ENCODE measurements at places on chromosomes 7 and 10.
A peak's percentile ranks its signal among the peaks of the same experiment; 100 is the strongest.

DNA sequence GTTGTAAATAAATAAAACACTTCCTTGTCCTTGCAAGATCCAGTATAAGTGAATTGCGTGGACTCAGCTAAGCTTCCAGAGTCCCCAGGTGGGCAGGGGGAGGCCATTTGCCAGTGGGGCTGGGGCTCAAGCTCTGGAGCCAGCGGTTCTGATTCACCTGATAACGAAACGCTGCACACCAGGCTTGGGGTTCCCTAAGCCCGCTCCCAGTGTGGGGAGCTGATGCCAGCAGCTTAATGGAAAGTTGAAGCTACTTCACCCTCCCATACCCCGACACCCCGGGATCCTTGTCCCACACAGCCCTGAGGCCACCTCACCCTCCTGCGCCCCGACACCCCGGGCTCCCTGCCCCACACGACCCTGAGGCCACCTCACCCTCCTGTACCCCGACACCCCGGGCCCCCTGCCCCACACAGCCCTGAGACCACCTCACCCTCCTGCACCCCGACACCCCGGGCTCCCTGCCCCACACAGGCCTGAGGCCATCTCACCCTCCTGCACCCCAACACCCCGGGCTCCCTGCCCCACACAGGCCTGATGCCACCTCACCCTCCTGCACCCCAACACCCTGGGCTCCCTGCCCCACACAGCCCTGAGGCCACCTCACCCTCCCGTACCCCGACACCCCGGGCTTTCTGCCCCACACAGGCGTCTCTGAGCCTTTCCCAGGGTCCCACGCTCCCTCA is 30.8 kb downstream of the FKBP6 start:
- no peak for DNase-seq

DNA sequence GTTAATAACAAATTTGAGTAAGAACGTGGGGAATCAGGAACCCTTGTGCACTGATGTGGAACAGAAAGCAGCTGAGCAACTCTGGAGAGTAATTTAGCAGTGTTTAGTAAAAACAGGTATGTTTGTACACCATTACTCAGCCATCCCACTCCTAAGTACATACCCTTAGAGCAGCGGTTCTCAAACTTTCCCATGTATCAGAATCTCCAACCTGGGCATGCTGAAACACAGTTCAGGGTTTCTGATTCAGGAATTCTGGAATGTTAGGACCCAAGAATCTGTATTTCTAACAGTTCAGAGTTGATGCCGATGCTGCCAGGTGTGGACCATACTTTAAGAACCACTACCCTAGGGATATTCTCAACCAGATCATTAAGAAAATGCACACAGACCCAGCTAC is 5.1 kb downstream of the SGMS1 start:
- no peak for DNase-seq

- DNase-seq = no peak
These were observed 77.1 kb downstream of the ITGB8 start for GRCh38 chr7:20407585-20408466.

- no peak for DNase-seq
These were observed 106.3 kb downstream of the ATXN7L1 start for GRCh38 chr7:105769901-105770628.

GRCh38 chr10:76108563-76109359 is 677.3 kb downstream of the LRMDA start:
- no peak for DNase-seq

DNA sequence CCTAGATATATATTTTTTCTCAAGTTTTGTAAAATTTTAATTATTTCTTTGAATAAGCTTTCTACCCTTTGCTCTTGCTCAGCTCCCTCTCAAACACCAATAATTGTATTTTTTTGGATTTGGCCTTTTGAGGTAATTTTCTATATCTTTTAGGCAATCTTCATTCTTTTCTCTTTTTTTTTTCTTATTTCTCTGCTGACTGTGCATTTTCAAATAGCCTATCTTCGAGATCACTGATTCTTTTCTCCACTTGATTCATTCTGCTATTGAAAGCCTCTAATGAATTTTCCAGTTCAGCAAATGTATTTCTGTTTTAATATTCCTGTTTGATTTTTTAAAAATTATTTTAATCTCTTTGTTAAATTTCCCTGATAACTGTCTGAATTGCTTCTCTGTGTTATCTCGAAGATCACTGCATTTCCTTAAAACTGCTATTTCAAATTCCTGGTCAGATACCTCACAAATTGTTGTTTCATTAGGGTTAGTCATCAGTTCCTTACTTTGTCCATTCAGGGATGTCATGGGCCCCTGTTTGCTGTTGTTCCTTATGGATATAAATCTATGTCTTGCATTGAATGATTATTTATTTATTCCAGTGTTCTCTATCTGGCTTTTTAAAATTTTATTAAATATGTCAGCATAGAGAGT is 100.1 kb upstream of the UNC5B start:
- no peak for DNase-seq

DNA sequence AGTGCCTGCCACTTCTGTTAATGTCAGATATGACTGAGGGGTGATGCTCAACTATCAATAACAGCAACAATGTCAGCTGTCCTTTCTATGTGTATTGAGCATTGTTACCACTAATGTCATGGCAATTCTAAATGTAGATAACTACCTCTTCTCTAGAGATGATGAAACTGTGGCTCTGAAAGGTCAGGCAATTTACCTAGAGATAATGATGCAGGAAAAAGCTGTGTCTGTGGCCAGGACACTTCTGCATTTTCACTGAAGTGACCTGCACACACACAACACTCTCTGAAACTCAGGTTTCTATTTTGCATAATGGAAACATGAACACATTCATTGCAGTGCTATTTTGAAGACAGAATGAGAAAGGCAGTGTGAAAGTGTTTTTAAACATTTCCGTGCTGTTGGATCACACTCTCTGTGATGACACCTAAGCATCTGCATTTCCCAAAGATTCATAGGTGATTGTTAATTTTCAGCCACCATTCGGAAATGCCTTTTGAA is 148.2 kb downstream of the KCND2 start:
- no peak for DNase-seq

DNA sequence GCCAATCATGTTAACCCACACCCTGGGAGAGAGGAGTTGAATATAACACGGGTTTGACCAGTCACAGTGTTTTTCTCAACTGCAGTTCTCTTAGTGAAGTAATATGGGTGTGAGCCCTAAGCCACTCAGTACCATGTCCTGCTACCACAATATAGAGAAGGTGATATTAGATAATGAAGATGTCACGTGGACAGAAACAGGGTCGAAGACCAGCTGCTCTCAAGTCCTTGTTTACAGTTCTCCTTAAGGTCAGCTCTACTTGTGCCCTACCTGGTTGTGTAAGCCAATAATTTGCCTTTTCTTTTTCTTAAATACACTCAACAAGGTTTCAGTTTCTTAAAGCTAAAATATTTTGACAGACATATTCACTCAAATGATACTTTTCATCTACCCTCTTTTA is 128.3 kb upstream of the POT1 start:
- no peak for DNase-seq

DNA sequence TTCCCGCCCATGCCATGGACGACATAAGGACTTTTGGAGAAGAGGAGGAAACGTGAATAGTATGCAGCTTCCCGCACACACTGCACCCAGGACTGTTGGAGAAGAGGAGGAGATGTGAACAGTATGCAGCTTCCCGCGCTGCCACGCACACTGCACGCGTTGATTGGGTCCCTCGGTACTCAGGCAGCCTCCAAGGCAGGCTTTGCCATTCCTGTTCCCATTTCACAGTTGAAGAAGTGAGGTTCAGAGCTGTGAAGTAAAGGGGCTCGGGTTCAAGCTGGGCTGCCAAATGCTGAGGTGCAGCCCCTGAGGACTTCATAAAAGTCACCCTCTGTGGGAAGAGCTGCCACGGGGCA is 147.9 kb upstream of the FAM20C start:
- DNase-seq = peak; percentile 36

GRCh38 chr10:122461367-122461728 is at the start of gene HTRA1:
TSS of gene HTRA1 (plus strand) at chr10:122461553. CDS start at chr10:122461653, 100 bp downstream.
- no peak for DNase-seq

- no peak for DNase-seq
These were observed 562 bp downstream of the TMEM243 start for GRCh38 chr7:87218796-87219544.

- no peak for DNase-seq
These were observed 76.6 kb downstream of the AMZ1 start for GRCh38 chr7:2764621-2765020.

- DNase-seq = no peak
These were observed 63.9 kb downstream of the VOPP1 start for GRCh38 chr7:55508221-55509011.

GRCh38 chr10:78191301-78191700 is 157.6 kb downstream of the RPS24 start:
- no peak for DNase-seq

- no peak for DNase-seq
These were observed 89.8 kb upstream of the NPVF start for GRCh38 chr7:25318047-25318446.

GRCh38 chr7:35513828-35514227 is 181.1 kb downstream of the HERPUD2 start:
- DNase-seq = no peak

DNA sequence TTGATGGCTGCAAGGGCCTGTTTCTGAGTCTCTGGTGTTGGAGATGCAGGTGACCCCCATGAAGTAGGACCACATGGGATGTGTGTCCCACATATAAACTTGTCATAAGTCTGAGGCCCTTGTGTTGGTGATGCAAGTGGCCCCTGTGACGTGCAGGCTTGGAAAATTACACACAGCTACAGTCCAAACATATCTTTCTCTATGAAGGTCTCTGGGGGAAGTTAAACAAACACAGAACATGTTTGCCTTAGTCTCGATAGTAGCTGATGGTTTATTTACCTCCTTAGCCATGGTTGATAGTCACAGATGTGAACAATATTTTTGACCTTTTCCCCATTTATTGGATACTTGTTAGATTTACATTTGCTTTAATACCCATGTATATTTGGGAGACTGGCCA is 64.7 kb downstream of the ADCY1 start:
- DNase-seq = no peak

GRCh38 chr10:49519717-49520116 is 19.2 kb downstream of the ERCC6 start:
- DNase-seq = no peak

DNA sequence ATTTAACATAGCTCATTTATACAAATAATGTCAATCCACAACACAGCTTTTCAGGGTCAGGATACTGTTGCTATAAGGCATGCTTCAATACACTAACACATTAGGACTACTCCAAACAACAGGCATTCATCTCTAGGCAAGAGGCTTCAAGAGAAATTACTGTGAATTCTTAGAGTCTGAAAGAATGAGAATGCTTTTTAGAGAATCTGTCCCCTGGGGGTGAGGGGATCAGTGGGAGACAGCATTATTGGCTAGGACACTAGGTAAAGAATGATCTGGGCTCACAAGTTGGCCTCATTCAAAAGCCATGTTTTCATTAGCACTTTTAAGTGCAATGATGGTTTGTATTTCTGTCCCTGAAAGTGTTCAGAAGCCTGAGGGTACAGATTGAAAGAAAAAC is 132.6 kb downstream of the SEMA3D start:
- no peak for DNase-seq

- DNase-seq = no peak
These were observed 43.1 kb upstream of the HPS1 start for GRCh38 chr10:98489561-98490481.

- DNase-seq = no peak
These were observed 10.5 kb downstream of the CRCP start for GRCh38 chr7:66125052-66125694.

- DNase-seq = no peak
These were observed 325.5 kb downstream of the LHFPL3 start for GRCh38 chr7:104653825-104654401.

- DNase-seq = no peak
These were observed 127.3 kb downstream of the ARHGAP22 start for GRCh38 chr10:48477616-48478015.

- no peak for DNase-seq
These were observed 395.9 kb downstream of the GRM8 start for GRCh38 chr7:126856691-126857291.

- no peak for DNase-seq
These were observed 141.0 kb downstream of the PTEN start for GRCh38 chr10:88004451-88004850.

- no peak for DNase-seq
These were observed 208.6 kb downstream of the LHFPL3 start for GRCh38 chr7:104536956-104537355.

DNA sequence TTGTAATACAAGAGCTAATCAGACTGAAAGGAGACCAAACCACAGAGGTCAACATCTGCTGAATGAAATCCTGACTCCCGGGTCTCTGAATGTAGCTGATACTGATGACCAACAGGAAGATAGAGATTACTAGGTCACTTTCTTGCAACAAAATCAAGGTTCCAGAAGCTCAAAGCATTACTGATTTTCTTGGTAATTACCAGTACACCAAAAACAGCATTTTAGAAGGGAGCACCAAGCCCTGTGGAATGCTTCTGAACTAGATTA is 177.7 kb downstream of the SLC25A13 start:
- no peak for DNase-seq

DNA sequence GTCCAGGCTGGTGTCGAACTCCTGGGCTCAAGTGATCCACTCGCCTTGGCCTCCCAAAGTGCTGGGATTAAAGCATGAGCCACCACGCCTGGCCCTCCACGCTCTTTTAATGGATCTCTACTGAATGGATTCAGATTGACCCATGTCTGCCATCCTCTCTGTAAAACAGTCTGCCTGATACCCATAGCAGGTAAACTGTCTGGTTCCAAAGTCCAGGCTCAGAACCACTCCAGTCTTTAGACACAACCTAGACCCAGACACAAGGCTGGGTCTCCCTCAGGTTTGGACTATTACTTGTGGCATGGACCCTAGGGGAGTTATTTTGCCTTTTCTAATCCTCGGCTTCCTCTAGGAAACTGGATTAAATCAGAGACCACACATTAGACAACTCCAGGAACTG is 19.1 kb downstream of the HIP1 start:
- no peak for DNase-seq

GRCh38 chr10:23530079-23530478 is 91.2 kb downstream of the OTUD1 start:
- DNase-seq = no peak

DNA sequence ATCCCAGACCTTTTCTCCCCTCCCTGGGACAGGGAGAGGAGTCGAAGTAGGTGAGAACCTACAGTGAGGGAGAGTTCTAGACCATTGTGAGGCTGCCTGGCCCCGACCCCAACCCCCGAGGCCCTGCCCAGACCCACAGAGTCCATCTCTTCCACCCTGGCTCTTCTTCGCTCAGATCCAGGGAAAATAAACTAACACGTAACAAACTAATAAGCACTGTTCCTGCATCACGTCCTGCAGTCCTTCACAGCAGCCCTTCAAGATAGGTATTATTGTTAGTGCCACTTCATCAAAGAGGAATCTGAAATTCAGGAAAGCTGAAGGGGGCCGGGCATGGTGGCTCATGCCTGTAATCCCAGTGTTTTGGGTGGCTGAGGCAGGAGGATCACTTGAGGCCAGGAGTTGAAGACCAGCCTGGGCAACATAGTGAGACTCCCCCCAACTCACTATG is at the start of gene SPACDR:
Gene SPACDR, minus strand, starts transcription at position 51 of the 451 bp plus-strand sequence. CDS start 235 bp downstream, outside the sequence.
- no peak for DNase-seq

DNA sequence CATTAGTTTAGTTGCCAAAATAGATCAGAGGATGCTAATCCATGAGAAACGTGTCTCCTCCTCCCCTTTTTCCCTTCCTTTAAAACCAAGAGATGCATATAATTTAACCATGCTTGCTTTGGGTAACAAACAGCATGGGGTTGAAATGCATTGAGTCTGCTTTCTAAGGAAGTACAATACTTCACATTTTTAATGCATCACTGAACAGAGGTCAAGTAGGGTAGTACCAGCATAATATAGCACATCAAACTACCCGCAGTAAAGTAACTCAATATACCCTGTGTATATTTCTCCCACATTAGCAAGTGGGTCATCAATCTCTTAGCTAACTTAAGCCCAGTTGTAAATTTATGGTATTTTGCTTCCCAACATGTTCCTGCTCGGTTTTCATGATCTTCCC is 239.3 kb upstream of the SEMA3C start:
- DNase-seq = no peak

All from mesothelial cell of epicardium (in vitro differentiated cells).